NCI-H1930 (cell line): ENCODE measurements at places on chromosomes 1 and 21.

DNA sequence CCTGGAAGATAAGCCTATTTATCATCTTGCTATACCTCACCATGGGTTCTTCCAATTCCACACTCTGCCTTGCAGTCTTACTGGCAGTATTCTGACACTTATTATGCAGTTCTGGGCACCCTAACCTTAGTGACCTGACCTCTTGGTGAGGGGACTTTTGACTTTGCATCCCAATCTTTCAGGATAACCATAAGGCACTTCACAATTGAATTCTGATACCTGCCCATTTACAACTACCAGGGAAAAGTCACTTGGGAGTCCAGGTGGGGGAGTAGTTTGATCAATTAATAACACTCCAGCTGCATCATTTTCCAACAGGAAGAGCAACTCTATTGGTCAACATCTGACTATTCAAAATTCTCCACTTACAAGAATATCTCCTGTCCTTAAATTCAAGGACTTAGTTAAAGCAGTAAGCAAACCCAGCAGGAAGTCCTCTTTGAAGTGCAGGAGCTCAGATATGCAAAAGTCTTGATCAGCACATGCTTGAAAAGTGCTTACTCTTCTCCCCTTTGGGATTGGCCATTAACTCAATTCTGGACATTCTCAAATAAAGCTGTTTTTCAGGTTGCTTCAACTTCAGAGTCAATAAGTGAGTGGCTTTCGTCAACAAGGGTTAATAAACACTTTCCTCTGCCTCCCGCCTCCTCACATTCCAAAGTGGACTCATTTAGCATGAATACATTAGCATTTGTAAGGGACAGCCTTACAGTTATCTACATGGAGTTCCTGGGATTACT lies 177.4 kb upstream of the NRIP1 start:
- no peak for DNase-seq

DNA sequence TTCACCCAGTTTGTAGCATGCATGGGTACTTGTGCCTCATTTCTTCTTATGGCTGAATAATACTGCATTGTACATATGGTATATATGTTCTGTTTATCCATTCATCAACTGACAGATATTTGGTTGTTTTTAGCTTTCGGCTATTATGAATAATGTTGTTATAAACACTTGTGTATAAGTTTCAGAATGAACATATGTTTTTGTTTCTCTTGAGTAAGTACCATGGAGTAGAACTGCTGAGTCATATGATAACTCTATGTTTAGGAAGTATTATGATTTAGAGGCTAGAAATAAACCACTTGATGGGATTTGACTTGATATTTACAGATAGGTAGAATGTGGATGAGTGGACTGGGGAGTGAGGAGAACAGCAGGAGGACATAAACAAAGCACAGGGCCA lies 48.6 kb downstream of the WNT2B start:
- DNase-seq, result no peak

- no peak for DNase-seq
Measured at GRCh38 chr1:242133796-242134195, 134.9 kb upstream of the MAP1LC3C start.

DNA sequence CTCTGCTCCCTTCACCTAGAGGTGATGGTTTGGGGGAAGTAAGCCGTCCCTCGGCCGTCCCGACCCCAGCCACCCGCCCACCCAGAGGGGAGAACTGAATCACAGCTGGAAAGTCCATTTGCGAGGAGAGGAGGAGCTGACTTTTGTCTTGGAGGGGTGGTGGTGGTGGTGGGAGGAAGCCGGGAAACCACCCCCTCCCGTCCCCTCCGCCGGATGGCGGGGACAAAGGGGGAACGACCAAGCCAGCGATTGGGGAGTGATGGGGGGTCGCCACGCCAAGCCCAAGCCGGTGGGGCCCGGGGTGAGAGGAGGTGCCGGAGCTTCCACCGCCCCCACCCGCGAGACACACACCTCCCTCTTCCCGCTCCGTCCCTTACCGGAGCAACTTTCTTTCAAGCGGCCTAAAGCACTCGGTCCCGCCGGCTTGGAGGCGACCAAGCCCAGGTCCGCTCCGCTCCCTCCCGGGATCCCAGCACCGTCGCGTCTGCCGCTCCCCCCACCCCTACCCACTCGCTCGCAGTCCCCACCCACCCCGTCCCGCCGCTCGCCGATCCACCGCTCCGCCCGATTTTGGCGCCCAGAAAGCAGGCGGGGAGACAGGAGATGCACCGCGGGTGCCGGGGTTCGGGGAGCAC lies 540 bp downstream of the ARHGEF2 start:
- DNase-seq, result no peak

DNA sequence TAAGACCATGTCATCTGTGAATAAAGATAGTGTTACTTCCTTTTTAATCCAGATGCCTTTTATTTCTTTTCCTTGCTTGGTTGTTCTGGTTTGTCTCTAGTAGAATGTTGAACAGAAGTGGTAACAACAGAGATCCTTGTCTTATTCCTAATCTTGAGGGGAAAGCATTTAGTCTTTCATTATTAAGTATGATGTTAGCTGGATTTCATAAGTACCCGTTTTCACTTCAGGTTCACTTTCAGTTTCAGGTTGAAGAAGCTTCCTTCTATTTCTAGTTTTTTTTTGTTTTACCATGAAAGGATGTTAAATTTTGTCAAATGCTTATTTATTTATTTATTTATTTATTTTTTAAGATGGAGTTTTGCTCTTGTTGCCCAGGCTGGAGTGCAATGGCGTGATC lies 22.3 kb upstream of the AGPAT3 start:
- no peak for DNase-seq

DNA sequence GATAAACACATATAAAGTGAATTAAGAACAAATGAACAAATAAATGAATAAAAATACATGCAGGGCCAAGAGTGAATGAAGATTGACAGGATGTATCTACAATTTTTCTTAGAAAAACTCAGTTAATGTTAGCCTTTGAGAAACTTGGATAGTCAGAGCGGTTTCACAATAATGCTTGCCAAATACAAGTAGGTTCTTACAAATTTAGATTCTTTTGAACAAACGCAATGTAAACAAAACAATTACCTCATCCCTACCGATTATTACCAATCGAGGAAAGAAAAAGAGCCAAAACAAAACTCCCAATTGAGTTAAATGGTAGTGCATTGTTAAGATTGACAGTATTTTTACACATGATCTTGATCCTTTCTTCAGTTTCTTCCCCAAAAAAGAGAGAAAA lies 176.9 kb upstream of the DEPDC1 start:
- no peak for DNase-seq

- DNase-seq, result no peak
Measured at GRCh38 chr1:94125551-94126514, 4.9 kb upstream of the ABCA4 start.

DNA sequence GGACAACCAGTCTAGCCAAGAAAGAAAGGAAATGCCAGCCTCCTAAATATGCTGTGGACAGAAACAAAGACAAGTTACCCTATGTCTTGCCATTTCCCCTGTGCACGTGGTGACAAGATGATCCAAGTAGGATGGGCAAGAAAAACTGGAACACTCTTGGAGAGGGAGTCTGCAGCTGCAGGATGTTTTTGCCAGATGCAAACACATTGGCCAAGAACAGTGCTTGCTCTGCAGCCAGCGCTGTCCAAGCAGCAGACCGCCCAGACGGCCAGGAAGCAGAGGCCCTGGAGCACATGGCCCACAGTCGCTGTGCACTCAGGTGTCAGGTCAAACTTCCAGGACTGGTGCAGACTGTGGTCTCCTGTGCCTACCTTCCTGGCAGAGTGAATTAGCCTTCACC lies 189.3 kb downstream of the SLC35F3 start:
- DNase-seq, result no peak

DNA sequence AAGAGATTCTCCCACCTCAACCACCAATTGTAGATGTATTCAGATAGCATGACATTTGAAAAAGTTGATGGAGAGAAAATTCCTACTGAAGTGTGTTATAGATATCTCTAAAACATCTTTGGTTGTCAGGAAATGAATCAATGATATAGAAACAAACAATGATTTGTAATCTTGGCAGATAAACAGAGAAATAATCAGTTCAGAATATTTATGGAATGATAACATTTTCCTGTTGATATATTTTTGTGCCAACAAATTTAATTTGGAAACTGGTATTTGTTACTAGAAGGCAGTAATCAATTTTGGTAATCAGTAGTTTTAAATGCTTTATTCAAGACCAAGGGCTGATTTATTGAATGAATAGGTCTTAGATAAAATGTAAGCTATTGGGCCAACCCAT lies 695.6 kb downstream of the USP25 start:
- no peak for DNase-seq

GRCh38 chr1:231630558-231631205 lies 4.1 kb downstream of the DISC1 start:
- DNase-seq, result no peak

DNA sequence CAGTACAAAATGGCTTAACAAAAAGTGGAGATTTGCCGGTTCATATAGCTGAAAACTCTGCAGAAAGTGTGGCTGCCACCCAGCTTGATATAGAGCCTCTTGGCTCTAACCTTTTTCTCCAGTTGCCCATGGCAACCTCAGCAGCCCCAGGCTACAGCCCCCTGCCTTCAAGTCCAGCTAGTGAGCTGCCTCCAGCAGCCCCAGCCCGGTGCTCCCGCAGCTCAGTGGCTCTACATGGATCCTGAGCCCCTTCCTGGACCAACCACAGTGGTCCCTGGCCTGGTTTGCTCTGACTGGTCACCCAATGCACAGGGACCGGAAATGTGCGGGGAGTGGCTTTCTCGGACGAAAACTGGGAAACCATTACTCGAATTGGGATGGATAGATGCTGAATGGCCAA lies 13.3 kb upstream of the ATF3 start:
- DNase-seq, result no peak

GRCh38 chr1:171113382-171113781 lies 22.7 kb downstream of the FMO3 start:
- no peak for DNase-seq
